ENCODE measurements at places on chromosomes 16 and 17. TPM values are rescaled to one million over a fixed set of nuclear protein-coding genes. Genes with fewer than 3 reads are reported as not detected.

CCL1 gene
- not detected for polyA plus RNA-seq

GRCh38 chr16:30183233-30184095 is at the start of gene CORO1A:
CORO1A (plus strand) TSS chr16:30183602; CDS start chr16:30185210, 1,608 bp downstream.
- H3K36me3 ChIP-seq, result no peaks in the 10 kb centered on the region
- peaks cover 14% of the 10 kb centered on the region for H3K27me3 ChIP-seq

DNA sequence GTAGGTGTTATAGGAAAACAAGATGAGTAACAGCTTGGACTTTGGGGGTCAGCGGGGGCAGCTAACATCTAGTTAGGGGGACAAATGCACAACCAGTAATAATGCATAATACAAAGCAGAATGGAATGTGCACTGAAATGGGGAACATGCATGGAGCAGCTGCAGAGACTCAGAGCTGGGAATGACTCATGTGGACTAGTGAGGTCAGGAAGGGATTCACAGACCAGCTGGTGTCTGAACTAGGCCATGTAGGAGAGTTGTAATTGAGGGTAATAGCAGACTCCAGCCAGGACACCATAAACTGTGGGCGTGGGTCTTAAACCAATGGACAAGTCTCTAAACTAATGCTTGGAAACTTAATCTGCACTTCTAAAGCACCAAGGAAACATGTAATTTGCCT is 176.8 kb upstream of the ASIC2 start:
- H3K27ac ChIP-seq, result no peak overlapping the region
- DNase-seq, result no peak
- H3K4me1 ChIP-seq, result peaks cover 4% of the 10 kb centered on the region
- H3K4me3 ChIP-seq, result no peak overlapping the region
- no peaks in the 10 kb centered on the region for H3K36me3 ChIP-seq
- no peaks in the 10 kb centered on the region for H3K27me3 ChIP-seq

FXR2 gene
- 8.6 TPM for polyA plus RNA-seq

- H3K27me3 ChIP-seq, result no peaks in the 10 kb centered on the region
- 0 out of 2 replicates have a peak, but pooled peaks cover 6% of the 10 kb centered on the region for H3K36me3 ChIP-seq
- H3K27ac ChIP-seq, result no peak overlapping the region
Measured at GRCh38 chr16:50434872-50435478, 66.2 kb upstream of the BRD7 start.

EVPL gene
- 0.47 TPM for polyA plus RNA-seq

GRCh38 chr17:50279181-50279526 is 4.9 kb downstream of the TMEM92 start:
- no peaks in the 10 kb centered on the region for H3K36me3 ChIP-seq
- H3K4me1 ChIP-seq, result peaks cover 41% of the 10 kb centered on the region
- DNase-seq, result no peak

DNA sequence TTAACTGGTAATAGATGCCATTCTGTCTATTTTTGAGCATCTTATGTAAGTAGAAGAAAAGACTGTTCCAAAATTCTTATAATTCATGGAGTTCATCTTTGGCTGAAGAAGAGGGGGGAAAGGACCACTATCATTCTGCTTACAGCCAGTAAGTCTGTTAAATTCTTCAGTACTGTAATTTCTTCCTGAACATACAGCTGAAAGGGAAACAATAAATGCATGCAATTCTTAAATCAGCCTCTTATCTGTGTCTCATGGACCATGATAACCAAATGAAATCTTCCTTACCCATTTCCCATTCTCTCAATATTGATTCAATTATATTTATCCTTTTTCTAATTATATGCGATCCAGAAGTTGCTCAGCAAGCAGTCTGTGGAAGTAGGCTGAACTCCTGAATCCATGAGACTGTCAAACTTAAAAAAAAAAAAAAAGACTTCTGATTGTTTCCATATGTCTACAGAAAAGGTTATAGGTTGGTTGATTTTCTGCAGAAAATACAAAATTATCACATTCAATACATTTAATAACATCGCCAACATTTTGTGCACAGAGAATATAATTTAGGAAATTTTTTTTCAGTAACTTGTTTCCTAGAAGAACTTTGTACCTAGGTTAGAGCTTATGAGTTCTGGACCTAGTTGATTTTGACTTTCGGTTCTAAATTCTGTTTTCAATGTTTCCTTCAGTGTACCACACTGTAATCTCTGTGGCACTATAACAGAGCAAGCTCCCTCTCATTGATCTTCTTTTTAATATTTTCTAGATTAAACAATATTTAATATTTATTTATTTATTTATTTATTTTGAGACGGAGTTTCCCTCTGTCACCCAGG is 1.2 kb upstream of the ABCA9 start:
- no peaks in the 10 kb centered on the region for H3K27me3 ChIP-seq
- no peak overlapping the region for H3K4me3 ChIP-seq
- H3K27ac ChIP-seq, result no peak overlapping the region
- no peaks in the 10 kb centered on the region for H3K36me3 ChIP-seq
- DNase-seq, result no peak

- H3K27ac ChIP-seq, result no peak overlapping the region
- no peak overlapping the region for H3K4me3 ChIP-seq
- H3K4me1 ChIP-seq, result no peaks in the 10 kb centered on the region
- no peak for DNase-seq
- no peaks in the 10 kb centered on the region for H3K36me3 ChIP-seq
- H3K27me3 ChIP-seq, result no peaks in the 10 kb centered on the region
Measured at GRCh38 chr16:28042811-28043210, 20.7 kb downstream of the GSG1L start.

ASB16 gene
- polyA plus RNA-seq, result 0.21 TPM

DNA sequence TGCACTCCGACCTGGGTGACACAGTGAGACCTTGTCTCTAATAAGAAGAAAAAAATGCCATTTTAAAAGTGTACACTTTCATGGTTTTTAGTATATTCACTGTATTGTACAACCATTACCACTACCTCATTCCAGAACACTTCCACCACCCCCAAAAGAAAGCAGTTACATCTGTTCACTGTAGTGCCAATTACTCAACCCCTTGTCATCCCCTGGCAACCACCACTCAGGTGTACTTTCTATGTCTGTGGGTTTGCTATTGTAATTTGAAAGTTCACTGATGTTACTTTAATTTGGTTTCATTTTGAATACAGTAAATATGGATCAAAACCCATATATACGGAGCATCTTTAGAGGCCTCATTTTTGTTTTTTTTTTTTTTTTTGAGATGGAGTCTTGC is 6.1 kb downstream of the ZG16 start:
- DNase-seq, result no peak
- peaks cover 9% of the 10 kb centered on the region for H3K27me3 ChIP-seq
- no peak overlapping the region for H3K4me3 ChIP-seq
- H3K27ac ChIP-seq, result no peak overlapping the region

GRCh38 chr16:8905795-8906591 is 23.8 kb downstream of the LITAFD start:
- peak overlapping the region; percentile 75 for H3K27ac ChIP-seq
- H3K27me3 ChIP-seq, result no peaks in the 10 kb centered on the region
- H3K36me3 ChIP-seq, result peaks cover 67% of the 10 kb centered on the region
- no peaks in the 10 kb centered on the region for H3K4me1 ChIP-seq
- no peak overlapping the region for H3K4me3 ChIP-seq

PPM1E gene
- polyA plus RNA-seq, result 2.1 TPM

RDM1 gene
- 8.8 TPM for polyA plus RNA-seq

GRCh38 chr16:85524365-85524629 is 88.8 kb upstream of the GSE1 start:
- H3K27me3 ChIP-seq, result no peaks in the 10 kb centered on the region
- no peaks in the 10 kb centered on the region for H3K36me3 ChIP-seq
- H3K4me3 ChIP-seq, result no peak overlapping the region
- no peak for DNase-seq
- peaks cover 10% of the 10 kb centered on the region for H3K4me1 ChIP-seq

FAM117A gene
- polyA plus RNA-seq, result 21.3 TPM

GRCh38 chr16:53632526-53632925 is 71.1 kb downstream of the RPGRIP1L start:
- H3K27me3 ChIP-seq, result no peaks in the 10 kb centered on the region
- no peaks in the 10 kb centered on the region for H3K4me1 ChIP-seq

GRCh38 chr17:74935585-74936469 is at the start of gene OTOP3:
OTOP3 (plus strand) TSS chr17:74935898; CDS start chr17:74935922, 24 bp downstream.
- no peaks in the 10 kb centered on the region for H3K36me3 ChIP-seq
- H3K4me1 ChIP-seq, result no peaks in the 10 kb centered on the region

DNA sequence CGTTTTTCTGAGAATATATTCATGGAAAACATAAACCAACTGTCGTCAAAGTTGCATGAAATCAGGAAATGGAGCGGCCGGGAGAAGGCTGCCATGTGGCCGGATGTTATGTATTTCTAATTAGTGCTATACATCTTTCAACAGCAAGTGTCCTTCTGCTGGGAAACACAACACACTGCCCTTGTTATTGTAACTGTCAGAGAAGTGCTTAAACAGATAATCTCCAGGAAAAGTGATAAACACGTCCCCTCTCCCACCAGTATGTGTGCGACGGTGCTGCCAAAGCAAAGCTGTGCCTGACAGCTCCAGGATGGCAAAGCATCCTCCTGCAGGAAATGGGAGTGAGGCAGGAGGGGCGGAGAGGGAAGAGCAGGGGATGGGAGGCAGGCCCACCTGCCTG is 111.8 kb downstream of the SMG6 start:
- H3K4me1 ChIP-seq, result peaks cover 22% of the 10 kb centered on the region
- no peak for DNase-seq
- no peaks in the 10 kb centered on the region for H3K27me3 ChIP-seq
- H3K27ac ChIP-seq, result no peak overlapping the region
- H3K4me3 ChIP-seq, result no peak overlapping the region

GRCh38 chr17:15456496-15456895 is 10.9 kb downstream of the CDRT4 start:
- no peaks in the 10 kb centered on the region for H3K36me3 ChIP-seq
- no peak overlapping the region for H3K27ac ChIP-seq
- H3K4me1 ChIP-seq, result no peaks in the 10 kb centered on the region
- DNase-seq, result no peak
- H3K27me3 ChIP-seq, result no peaks in the 10 kb centered on the region

SKAP1 gene
- 0.27 TPM for polyA plus RNA-seq

GRCh38 chr17:36117505-36118382 is 14.1 kb downstream of the CCL4 start:
- no peak overlapping the region for H3K27ac ChIP-seq
- H3K27me3 ChIP-seq, result no peaks in the 10 kb centered on the region
- H3K36me3 ChIP-seq, result no peaks in the 10 kb centered on the region
- H3K4me1 ChIP-seq, result peaks cover 5% of the 10 kb centered on the region

KRT40 gene
- polyA plus RNA-seq, result not detected

- H3K27ac ChIP-seq, result no peak overlapping the region
- H3K4me1 ChIP-seq, result peaks cover 7% of the 10 kb centered on the region
- H3K4me3 ChIP-seq, result no peak overlapping the region
- no peak for DNase-seq
- no peaks in the 10 kb centered on the region for H3K36me3 ChIP-seq
Measured at GRCh38 chr17:76574166-76574565, 11.5 kb downstream of the ST6GALNAC2 start.

GRCh38 chr16:89572485-89573205 is 2.9 kb upstream of the CPNE7 start:
- H3K4me3 ChIP-seq, result no peak overlapping the region
- no peak overlapping the region for H3K27ac ChIP-seq
- no peak for DNase-seq
- peaks cover 24% of the 10 kb centered on the region for H3K27me3 ChIP-seq
- H3K4me1 ChIP-seq, result peaks cover 5% of the 10 kb centered on the region

- H3K4me1 ChIP-seq, result peaks cover 6% of the 10 kb centered on the region
- no peak overlapping the region for H3K4me3 ChIP-seq
- peaks cover 2% of the 10 kb centered on the region for H3K36me3 ChIP-seq
- H3K27me3 ChIP-seq, result no peaks in the 10 kb centered on the region
Measured at GRCh38 chr16:16147316-16147999, 75.8 kb downstream of the ABCC6 start.

DNA sequence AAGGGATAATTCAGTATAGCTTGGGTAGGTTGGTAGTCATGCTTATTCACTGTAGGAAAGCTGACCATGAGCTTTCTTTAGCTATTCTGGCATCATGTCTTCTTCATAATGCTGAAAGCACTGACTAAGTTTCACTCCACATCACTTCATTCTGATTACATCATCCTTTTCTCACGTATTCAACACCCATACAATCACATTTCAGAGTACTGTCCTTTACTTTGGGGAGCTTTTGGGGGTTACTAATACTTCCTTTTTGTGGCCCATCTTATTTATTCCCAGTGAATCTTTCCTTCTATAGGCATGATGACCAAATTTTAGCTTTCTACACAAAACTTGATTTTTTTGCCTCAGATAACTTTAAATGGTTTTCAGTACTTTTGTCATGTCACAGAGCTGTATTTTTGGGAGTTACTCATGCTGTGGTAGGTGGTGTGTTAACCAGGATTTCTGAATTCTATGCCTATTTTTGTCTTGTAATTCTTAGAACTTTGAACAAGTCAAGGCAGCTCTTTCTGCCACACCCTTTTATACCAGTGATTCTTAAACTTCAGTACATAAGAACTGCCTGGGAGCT is 23.5 kb downstream of the TADA2A start:
- H3K36me3 ChIP-seq, result peaks cover 12% of the 10 kb centered on the region
- H3K27me3 ChIP-seq, result no peaks in the 10 kb centered on the region
- H3K27ac ChIP-seq, result peak overlapping the region; percentile 58
- no peak overlapping the region for H3K4me3 ChIP-seq
- H3K4me1 ChIP-seq, result no peaks in the 10 kb centered on the region

ADAP2 gene
- polyA plus RNA-seq, result 0.80 TPM

- no peak overlapping the region for H3K4me3 ChIP-seq
- DNase-seq, result no peak
- 0 out of 2 replicates have a peak overlapping the region, but pooled peaks have one; percentile 21 for H3K27ac ChIP-seq
- 0 out of 2 replicates have a peak, but pooled peaks cover 4% of the 10 kb centered on the region for H3K36me3 ChIP-seq
- no peaks in the 10 kb centered on the region for H3K27me3 ChIP-seq
Measured at GRCh38 chr17:693791-694638, 20.6 kb downstream of the VPS53 start.

DNA sequence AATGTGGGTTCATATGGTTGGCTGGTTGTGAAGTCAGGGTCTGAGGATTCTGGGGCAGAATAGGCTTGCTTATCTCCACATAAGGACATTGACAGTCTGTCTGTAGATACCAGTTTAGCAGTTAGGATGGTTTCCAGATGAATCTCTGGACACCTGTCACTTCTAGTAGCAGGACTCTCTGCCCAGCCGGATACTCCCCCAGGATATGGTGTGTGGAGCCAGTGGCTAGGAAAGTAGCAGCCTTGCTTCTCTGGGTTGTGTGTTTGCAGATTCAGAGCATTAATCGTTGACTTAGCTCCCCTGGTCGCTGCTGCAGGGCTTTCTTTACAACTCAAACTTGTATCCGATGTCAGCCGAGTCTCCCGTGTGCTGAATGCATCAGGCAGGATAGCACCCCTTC is 45.2 kb downstream of the CLEC16A start:
- H3K4me1 ChIP-seq, result no peaks in the 10 kb centered on the region
- no peak overlapping the region for H3K27ac ChIP-seq
- H3K36me3 ChIP-seq, result no peaks in the 10 kb centered on the region
- no peaks in the 10 kb centered on the region for H3K27me3 ChIP-seq
- no peak overlapping the region for H3K4me3 ChIP-seq
- DNase-seq, result no peak

VAMP2 gene
- 25.4 TPM for polyA plus RNA-seq

GRCh38 chr16:11348737-11349598 is 3.7 kb downstream of the RMI2 start:
- peak overlapping the region; percentile 55 for H3K27ac ChIP-seq
- no peak for DNase-seq
- peaks cover 47% of the 10 kb centered on the region for H3K4me1 ChIP-seq
- no peaks in the 10 kb centered on the region for H3K27me3 ChIP-seq
